ENCODE measurements at places on chromosomes 16 and 17.

DNA sequence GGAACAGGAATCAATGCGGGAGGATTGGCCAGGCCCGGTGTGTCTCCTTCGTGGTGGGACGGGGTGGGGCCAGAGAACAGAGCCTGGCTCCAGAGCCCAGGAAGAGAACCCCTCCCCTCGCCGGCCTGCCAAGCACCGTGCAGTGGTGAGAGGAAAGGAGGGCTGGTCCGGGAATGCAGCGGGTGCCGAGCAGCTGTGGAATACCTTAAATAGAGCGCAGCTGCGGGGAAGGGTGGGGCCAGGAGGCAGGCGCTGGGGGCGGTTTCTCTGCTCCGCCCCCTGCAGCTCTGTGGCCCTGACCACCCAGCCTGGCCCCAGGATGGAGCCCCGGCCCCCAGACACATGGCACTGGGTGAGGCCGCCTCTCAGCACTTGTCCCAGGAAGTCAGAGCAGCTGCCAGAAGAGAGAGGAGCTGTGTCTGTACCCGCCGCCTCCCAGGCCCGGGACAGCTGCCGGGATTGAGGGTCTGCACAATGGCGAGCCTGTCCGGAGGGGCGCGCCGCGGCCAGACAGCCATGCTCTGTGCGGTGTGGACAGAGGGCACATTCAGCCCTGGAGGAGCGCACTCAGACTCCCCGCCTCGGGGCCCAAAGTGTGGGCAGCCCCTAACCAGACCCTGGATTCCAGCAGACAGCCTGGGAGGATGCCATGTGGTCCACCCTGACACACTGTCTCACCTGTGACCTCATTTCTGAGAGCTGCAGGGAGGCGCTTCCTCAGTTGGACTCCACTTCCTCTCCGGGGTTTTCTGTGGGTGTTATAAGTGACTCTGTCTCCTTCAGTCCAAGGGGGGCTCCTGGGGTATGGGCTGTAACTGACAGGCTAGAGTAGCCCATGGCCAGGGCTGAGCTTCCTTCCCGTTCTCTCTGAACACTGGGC is 268.8 kb downstream of the SEC14L1 start:
- DNase-seq, result no peak

GRCh38 chr17:17567631-17568030 is 23.9 kb downstream of the PEMT start:
- no peak for DNase-seq

DNA sequence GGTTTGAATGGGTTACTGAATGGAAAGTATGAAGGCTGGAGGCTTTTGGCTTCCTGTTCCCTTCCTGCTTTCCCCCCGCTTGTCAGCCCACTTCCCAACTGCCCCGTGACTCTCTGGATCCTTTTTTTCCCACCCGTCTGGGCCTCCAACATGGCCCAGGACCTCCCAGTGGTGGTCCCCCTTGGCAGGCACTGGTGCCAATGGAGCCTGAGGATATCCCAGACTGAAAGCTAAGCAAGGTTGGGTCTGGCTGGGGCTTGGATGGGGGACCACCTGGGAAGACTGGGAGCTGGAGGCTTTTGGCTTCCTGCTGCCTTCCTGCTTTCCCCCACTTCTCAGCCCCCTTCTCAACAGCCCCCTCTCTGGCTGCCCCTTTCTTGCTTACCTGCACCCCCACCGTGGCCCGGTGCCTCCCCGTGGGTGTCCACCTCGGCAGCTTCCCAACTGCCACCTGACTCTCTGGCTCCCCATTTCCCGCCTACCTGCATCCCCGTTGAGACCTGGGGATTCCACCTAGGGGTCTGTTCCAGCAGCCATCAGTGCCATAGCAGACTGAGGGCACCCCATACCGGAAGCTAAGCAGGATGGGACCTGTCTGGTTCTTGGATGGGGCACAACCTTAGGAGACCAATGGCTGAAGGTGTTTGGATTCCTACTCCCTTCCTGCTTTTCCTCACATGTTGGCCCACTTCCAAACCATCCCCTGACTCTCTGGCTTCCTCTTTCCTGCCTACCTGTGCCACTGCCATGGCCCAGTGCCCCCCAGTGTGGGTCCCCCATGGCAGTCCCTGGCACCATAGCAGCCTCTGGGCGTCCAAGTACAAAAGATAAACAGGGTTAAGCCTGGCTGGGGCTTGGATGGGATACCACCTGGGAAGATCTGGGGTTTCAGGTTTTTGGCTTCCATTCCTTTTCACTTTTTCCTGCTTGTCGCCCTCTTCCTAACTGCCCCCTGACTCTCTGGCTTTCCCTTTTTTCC is 2295.3 kb downstream of the TP53TG3F start:
- DNase-seq, result no peak

GRCh38 chr16:68902003-68902968 is 59.0 kb downstream of the TANGO6 start:
- peak; percentile 44 for DNase-seq

GRCh38 chr17:47875011-47875985 is 20.7 kb upstream of the SP2 start:
- no peak for DNase-seq

- no peak for DNase-seq
These were observed 759.9 kb downstream of the KCNJ2 start for GRCh38 chr17:70929226-70929625.

All from GM04504 (cell line).